ENCODE measurements at places on chromosomes 4 and X.

GRCh38 chrX:130110379-130111219 lies at the start of gene ELF4:
TSS of gene ELF4 (minus strand) at chrX:130110497. CDS start at chrX:130081330, 29,167 bp downstream.
- peak; percentile 17 for DNase-seq

DNA sequence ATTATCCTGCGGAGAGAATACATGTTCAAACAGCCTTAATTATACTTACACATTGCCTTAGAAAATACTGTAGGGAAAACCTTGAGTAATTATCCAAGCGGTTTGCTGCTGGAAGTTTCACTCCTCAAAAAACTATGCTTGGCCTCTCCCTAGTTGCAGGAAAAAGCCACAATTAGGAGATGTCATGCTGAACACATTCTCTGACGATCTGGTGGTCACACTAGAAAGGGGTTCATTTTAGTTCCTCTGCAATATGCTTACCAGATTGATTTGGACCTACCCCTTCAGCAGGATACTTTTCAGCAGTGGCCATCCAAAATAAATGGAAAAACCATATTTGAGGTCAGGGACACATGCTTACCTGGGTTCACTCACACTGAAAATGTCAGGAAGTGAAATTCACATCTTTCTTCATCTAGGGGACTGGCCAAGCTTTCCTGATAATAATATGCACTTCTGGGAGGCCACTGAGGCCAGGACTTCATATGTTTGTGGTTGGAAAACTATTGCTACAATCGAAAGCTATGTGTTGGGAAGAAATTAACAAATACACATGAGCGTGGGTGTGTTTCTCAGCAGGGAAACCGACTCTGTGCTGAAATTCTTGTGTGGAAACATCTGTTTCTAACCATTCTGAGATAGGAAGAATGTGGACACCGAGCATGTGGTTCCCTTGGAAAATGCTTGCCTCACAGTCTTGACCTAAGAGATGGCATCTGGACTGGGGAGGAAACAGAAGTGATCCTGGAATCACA lies 68.8 kb downstream of the ATXN3L start:
- DNase-seq: no peak

DNA sequence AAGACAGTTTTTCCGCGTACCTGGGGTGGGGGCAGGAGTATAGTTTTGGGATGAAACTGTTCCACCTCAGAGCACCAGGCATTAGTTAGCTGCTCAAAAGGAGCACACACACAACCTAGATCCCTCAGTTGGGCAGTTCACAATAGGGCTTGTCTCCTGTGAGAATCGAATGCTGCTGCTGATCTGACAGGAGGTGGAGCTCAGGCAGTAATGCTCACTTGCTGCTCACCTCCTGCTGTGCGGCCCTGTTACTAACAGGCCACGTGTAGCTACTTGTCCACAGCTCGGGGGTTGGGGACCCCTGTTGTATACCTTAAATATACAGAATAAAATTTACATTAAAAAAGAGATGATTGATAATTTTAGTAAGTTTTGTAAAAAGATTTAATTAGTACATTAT lies 191.5 kb downstream of the SLC7A11 start:
- no peak for DNase-seq

DNA sequence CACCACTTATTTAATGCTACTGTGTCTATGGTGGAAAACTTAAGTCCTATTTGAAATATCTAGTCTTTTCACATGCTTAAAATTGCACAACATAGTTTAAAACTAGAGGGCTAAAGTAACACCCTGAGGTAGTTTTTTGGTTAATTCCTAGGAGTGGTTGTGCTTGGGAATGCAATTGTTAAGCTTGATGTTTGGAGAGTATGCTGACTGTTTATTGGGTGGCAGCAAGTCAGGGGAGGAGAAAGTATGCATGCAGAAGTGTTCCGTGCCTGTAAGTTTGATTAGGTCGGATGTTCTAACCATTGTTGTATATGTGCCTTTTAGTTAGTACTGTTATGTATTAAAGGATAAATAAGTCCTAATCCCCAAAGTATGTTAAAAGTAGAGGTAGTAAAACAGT lies 40.5 kb downstream of the CXCL8 start:
- DNase-seq: no peak

- no peak for DNase-seq
Measured at GRCh38 chrX:46791927-46792809, 33.2 kb upstream of the SLC9A7 start.

DNA sequence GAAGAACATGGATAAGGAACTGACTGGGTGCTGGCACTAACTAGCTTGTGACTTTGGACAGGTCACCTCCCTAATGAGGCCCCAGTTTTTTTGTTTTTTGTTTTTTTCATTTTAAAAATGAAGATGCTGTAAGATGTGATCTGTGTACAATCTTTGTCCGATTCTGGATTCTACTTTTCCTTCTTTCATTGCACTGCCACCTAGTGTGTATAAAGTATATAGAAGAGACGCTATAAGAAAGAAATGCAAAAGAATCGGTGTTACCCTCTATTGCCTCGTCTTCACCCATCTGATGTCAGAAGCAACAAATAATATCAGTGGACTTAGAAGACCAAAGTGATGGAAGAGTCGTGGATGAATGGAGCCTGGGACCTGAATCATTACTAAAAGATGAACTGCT lies 58.6 kb upstream of the P2RY10 start:
- DNase-seq: no peak

DNA sequence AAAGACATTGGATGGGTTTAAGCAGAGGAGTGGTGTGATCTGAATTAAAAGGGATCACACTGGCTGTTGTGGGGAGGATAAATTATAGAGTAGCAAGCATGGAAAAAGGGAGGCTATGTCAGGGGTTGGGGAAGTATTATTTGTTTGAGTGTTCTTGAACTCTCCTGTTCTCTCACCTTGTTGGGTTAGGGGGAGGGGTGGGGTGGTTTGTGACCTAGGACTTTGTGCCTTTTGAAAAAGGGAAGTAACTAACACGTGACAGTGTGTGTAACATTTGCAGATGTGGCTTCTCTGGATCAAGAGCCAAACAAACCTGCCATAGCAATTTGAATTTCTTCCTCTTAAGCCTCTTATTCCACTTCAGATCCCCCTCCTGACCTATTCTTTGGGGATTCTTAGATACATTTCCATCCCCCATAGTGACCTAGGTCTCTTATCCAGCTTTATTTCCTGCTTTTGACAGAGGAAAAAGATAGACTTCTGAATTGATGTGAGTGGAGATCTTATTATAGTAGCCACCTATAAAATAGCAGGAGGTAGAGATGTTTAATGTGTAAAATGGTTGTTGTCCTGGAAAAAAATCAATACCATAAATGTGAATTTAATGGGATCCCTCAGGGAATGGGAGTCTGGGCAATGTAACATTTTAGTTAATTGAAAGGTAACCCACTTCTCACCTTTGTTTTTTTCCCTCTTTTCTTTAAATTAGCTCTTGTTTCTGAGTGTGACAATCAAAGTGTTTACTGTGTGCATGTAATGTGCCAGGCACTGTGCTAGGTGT lies 120.4 kb downstream of the CT47B1 start:
- DNase-seq: no peak

DNA sequence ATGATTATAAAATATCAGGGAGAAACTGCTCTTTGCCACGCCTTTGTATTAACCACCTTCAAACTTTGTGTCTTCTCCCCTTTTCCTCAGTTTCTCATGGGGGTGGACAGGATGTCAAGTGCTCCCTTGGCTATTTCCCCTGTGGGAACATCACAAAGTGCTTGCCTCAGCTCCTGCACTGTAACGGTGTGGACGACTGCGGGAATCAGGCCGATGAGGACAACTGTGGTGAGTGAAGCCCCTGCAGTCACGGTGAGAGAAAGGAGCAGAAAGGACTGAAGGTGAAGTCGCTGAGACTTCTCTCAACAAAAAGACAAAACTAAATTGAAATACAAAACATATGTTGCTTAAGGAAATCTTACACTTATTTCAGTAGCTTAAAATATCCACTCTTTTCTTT lies 50.9 kb downstream of the RXFP1 start:
- no peak for DNase-seq

DNA sequence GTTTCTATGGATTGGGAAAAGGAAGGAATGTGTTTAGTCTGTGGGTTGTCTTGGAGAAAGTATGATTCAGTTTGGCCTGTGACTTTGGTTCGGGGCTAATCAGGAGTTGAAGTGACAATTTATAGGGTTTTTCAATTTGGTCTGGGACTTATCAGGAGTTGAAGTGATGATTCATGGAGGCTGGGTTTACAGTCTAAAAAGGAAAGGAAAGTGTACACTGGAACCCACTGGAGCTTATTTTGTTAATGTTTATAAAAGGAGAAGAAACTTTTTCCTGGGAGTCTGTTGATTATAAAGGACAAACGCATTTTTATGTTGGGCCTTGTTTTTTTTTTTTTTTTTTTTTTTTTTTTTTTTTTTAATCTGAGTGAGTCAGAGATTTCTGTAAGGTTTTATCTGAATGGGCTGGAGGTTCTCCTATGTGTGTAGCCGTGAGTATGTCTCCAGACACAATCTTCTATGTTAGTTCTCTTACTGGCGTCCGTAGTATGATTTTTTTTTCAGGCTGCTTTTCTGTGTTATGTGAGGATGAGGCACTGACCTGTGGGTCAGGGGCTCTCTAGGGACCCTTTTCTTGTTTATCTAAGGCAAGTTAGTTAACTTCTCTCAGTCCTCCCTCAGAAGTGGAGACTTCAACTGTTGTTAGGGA lies 33.0 kb upstream of the RAB9B start:
- no peak for DNase-seq

GRCh38 chrX:148500423-148501385 lies at the start of gene AFF2:
TSS of gene AFF2 (plus strand) at chrX:148500617. CDS start at chrX:148501098, 481 bp downstream.
- peak; percentile 29 for DNase-seq

DNA sequence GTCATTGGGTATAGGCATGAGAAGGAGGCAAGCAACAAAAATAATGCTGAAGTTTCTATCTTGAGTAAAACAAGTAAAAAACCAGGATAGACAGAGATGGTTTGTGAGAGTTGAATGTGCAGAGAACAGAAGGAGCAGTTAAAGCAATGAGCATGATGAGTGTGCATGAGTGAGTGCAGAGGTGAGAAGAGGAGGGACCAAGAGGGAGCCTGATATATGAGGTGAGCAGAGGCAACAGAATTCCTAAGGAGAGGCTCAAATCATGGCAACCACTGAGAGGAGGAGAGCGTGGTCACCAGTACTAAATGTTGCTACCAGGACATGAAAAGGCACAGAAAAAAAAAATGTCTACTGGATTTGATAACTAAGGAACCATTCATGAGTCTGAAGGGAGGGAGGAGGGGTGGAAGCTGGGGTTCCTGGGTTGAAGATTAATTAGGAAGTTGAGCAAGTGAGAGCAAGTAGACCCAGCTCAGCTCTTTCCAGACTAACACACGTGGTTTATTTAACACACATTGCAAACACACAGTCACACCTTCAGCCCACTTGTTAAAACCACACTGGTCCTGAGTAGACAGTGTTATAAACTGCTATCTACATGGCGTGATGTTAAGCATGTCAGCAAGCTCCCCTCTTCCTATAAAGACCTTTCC lies 69.0 kb upstream of the IQCM start:
- no peak for DNase-seq

DNA sequence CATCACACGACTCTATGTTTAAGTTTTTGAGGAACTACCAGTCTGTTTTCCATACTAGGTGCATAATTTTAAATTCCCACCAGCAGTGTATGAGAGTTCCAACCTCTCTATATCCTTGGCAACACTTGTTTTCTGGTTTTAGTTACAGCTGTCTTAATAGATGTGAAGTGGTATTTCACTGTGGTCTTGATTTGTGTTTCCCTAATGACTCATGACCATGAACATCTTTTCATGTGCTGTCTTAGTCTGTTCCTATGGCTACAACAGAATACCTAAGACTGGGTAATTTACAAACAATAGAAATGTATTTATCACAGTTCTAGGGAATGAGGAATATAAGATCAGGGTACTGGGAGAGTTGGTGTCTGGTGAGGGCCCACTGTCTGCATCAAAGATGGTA lies 51.5 kb upstream of the GPR78 start:
- DNase-seq: no peak

DNA sequence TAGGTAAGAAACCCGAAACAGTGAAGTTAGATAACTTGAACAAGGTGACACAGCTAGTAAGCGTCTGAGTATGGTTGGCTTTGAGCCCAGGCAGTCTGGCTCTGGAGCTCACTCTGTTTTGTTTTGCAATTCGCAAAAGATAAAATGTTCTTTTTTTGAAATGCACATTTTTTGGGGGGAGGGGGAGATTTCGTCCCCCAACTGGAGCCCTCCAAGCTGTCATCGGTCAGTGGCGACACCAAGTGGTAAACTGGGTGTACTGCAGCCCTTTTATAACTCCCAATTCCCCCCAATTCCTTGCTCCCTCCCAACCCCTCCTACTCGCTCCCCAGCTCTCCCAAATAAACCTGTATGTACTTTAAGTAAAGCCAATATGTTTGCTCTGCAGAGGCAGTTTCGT lies 2.8 kb upstream of the CLCN5 start:
- peak; percentile 2 for DNase-seq

DNA sequence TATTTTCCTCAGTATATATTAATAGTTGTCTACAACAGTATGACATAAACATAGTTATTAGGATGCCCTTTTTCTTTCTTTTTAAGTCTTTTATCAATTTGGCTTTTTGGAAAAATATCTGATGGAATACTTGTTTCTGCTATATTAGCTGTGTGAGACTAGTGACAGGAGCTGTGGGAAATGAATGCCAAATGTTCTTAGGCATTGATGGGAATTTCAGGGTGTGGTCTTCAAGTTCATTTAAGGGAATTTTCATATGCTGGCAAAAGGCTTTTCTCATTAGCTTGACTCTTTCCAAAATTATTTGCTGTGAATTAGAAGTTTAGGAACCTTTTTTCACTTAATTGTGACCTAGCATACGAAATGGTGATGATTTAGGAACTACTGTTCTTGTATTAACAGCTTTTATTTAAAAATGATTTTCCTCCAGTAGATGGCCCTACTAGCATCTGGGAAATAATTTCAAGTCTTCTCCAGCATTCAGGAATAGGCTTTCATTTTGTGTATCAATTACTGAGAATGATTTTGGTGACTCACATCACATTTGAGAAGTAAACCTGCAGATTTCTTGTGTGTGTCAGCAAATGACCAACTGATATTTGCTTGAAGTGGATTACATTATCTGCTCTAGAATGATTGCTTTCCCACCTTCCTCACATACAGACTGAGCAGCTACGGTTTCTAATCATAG lies 70.9 kb downstream of the HTT start:
- no peak for DNase-seq

DNA sequence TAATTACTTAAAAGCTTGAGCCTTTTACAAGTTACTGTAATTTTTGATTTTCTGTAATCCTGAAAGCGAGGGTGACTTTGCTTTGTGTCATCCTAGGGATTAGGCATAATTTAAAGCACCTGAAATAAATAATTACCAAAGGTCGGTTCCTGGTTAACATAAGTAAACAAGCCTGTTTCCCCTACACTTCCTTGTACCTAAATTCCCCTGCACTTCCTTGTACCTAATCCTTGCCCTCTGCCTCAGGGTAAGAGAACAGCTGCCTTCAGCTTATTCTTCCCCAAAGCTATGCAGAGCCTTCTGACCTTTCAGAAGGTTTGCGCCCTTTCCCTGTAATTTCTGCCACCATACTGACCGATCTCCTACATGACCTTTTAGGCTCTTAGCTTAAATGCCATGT lies 166.1 kb upstream of the PDE5A start:
- no peak for DNase-seq

GRCh38 chr4:178941975-178942374 lies 1499.7 kb upstream of the AGA start:
- no peak for DNase-seq

Measured in activated naive CD4-positive, alpha-beta T cell (primary cell).